SK-MEL-5 (cell line): ENCODE measurements at places on chromosomes 5 and 9.
A peak's percentile ranks its signal among the peaks of the same experiment; 100 is the strongest.

- DNase-seq, result no peak
Observed at GRCh38 chr9:97808972-97809371, 44.1 kb upstream of the FOXE1 start.

- DNase-seq, result no peak
Observed at GRCh38 chr9:77811832-77812231, 163.7 kb upstream of the GNA14 start.

DNA sequence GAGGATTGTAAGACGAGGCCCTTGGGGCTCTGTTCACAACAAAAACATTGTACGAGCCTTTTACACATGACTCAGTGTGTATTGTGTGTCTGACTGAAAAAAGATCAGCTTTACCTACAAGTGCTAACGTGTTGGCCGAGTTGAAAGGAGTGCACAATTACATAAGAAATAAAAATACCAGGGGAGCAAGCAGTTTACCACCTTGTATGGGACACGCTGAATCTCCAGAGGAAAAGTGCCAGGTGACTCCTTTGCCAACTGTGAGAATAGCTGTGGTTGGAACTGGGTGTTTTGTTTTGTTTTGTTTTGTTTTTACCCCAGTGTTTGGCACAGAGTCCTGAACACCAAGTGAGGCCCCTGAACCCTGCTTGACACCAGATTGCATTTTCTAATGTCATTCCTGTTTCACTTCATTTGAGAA lies 32.8 kb upstream of the ZSWIM6 start:
- no peak for DNase-seq

GRCh38 chr5:76528547-76529331 lies 94.5 kb downstream of the F2RL2 start:
- DNase-seq, result no peak

GRCh38 chr9:124661271-124661670 lies 109.8 kb downstream of the NR6A1 start:
- DNase-seq, result peak; percentile 40

GRCh38 chr5:10333154-10334006 lies 20.1 kb upstream of the MARCHF6 start:
- no peak for DNase-seq

GRCh38 chr5:82356021-82356420 lies 77.9 kb upstream of the RPS23 start:
- DNase-seq, result no peak

DNA sequence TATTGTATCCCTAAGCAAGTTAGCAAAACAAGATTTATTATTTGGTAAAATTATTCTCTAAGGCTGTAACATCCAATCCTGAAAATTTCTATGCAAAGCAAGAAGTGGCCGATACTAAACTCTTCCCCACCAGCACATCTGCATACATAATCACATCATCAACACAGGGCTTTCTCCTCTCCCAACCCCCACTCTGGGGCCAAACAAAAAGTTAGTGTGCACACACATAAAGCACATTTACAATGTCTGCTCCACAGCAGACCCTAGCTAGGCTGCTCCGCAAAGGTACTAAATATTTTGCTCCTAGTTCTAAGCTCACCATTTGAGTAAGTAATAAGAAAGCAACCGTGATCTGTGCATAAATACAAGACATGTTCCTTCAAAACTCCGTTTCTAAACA lies 3.6 kb downstream of the RNF130 start:
- peak; percentile 46 for DNase-seq

GRCh38 chr9:70398145-70398556 lies 16.3 kb downstream of the KLF9 start:
- no peak for DNase-seq

DNA sequence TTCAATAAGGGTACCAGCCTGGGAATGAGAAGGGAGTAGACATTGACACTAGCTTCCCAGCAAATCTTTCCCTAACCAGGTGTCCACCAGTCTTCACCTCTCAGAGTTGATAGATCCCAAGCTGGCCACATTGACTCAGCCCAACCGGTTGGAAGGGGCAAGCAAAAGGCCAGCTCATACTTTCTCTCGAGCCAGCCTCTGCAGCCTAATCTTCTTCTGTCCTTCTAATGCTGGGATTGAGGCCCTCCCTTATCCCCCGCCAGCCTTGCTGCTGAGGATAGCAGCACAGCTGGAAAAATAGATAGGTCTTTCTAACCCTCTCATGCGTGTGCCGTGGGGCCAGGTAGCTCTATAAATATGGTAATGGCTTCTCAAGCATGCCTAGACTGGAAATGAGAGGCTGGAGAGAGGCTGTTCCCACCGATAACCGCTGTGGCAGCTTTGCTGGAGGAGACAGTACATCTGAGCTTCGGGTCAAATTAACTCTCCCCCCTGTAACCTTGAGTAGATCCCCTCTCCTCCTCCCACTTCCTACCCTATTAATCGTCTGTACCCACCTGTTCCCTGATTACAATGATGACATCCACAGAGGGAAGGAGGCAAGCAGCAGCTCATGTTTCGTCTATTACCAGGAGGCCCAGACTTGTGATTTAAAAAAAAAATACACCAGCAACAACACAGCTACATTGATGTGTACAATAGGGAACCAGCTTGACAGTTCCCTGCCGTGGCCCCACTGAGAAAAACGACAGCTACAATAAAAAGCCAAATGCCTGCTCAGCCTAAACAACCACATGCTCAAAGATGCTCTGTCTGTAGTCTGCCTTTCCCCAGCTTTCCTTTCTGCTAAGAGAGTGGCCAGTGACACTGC lies 219.9 kb upstream of the BRINP1 start:
- DNase-seq, result no peak

- DNase-seq, result no peak
Observed at GRCh38 chr9:34197756-34198711, 19.2 kb downstream of the UBAP1 start.

GRCh38 chr5:97043511-97043910 lies 98.9 kb downstream of the LIX1 start:
- DNase-seq, result no peak

DNA sequence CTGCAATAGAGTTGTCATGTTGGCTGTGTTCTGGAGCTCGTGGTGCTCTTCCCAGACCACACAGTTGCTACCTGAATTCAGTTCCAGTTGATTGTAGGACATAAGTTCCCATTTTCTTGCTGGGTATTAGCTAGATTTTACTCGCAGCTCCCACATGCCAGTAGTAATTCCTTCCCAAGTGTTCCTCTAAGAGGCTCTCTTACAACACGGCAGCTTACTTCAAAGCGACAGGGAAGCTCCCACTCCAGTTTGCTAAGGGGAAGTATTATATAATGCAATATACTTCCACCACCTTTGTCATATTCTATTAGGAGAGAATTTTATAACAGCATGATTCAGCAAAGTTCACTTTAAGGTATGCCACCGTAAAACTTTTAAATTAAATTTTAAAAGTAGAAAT lies 623.0 kb downstream of the SLCO4C1 start:
- no peak for DNase-seq

DNA sequence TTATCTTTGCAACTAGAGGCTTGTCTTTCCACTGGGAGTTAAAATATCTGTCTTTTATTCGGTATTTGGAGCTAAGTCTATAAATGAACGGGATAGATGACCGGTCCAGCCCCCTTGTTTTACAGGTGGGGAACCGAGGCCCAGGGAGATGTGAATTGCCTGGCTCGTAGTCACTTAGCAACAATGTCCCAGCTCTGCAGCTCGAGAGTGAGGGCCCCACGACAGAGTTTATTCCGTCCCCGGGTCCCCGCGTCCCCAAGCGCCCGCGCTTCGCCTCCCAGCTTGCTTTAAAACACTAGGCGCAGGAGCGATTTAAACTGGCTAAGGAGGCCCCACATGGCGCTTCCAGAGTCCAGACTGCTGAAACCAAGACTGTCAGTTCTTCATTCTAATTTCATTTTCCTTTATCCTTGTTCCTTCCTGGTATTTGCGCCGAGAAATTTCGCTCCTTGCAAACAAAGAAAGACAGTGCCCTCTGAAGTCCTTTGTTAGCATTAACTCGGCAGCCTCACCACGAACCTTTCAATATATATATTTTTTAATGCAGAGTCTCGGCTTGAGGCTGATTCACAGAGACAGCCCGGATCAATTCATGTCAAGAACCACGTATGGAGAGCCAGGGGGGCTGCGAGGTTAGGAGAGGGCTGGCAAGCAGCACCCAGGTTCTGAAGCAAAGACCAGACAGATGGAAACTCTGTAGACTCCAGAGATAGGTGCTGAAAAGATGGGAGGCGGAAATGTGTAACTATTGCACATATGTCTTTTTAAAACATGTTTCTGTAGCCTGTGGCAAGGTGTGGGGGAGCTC lies 1.4 kb upstream of the ENC1 start:
- DNase-seq, result peak; percentile 38

DNA sequence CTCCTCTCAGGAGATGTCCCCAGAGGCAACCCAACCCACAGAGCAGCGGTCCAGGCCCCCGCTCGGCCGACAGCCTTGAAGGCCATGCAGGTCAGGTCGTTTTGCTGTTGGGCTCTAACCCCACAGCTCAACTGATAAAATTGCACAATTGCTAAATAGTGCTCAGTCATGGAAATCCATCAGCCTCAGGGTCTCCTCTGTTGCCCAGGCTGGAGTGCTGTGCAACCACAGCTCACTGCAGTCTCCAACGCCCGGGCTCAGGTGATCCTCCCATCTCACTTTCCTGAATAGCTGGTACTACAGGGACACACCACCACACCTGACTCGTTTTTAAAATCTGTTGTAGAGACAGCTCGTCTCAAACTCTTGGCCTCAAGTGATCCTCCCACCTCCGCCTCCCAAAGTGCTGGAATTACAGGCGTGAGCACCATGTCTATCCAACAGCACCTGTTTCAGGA lies 18.3 kb downstream of the BRD3OS start:
- no peak for DNase-seq

DNA sequence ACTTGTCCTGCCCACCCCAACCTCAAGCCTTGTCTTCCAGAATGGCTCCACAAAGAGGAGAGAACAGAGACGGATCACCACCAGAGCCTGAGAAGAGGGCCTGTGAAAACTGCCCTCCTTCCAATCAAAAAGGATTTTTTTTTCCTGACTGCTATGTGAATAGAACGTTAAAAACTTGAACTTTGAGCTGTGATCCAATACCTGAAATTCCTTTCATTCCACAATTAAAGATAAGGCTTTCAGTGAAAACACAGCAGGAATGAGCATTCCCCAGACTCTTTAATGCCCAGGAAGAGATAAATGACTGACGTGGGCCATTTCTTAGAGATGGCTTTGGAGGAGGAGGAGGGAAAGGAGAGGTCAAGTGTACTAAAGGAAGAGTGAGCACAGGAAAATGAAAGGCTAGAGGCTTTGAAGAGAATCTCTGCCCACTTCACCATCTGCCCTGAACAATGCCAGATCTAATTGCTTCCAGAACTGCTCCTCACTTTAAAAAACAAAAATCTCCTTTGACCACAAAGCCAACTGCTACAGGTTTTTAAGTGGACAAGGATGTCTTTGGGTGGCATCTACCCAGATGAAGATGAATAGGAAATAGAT lies 177.9 kb upstream of the MAP3K1 start:
- no peak for DNase-seq

- DNase-seq, result no peak
Observed at GRCh38 chr9:133583586-133583985, 25.6 kb downstream of the FAM163B start.
